ACHN (cell line): ENCODE measurements at places on chromosomes 5 and 9.

DNA sequence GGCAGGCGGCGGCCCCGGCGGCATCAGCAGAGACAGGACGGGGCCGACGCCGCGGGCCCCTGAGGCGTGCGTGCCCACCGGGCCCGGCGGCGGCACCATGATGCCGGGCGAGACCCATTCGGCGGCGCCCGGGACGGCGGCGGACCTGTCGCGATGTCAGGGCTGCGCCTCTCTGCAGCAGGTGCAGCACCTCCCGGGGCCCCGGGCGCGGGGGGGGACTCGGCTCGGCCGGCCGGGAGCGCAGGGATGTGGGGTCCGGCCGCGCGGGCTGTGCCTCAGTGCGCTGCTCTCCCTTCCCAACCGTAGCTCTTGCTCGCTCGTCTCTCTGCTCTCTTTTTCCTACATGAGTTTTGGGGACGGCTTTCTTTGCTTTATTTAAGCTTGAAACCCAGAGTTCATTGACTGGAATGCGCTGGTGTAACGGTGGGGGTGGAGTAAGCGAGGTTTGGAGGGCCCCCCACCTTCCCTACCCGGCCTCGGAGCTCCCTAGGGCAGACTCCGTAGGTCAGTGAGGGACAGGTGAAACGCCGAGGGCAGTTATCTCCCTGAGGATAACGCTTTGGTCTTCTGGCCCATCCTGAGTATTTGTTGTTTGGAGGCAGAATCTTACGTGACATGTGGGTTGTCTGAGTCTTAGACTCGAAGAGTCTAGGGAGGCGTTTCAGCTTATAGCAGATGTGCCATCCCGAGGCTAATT is 490 bp downstream of the ICE1 start:
- peak; percentile 13 for DNase-seq

DNA sequence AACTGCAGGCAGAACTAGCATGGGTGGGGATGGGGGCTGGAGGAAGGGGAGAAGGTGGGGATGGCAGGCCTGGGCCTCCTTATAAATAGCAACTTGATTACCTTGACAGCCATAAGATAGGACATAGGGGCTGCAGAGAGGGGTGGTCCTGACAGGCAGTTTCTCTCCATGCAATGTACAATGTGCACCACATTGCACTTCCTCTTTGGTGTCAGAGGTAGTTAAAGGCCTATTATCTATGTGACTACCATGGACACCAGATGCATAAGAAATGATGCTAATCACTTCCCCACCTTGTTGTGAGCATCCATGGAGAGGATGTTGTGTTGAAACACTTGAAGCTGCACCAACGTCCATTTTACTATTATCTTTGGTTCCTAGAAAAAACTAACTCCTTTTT is 20.2 kb upstream of the SUB1 start:
- DNase-seq, result no peak

DNA sequence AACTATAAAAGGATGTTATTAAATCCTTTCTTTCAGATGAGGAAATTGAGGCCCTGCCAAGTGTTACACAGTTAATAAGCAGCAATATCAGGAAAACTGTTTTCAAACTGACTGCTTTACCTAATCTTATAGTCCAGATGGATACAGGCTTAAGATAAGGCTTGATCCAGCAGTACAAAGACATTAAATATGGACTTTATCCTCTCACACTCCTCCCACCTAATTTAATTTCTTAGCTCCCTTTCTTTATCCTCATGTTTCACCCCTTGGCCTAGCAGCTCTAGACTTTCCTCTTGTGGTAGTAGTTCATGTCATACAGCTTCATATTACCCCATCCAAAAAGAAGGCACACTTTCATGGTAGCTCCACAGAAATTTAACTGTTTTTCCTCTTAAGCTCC is 164.5 kb downstream of the BAAT start:
- no peak for DNase-seq

- peak; percentile 59 for DNase-seq
Observed at GRCh38 chr5:130541617-130542221, 623.3 kb downstream of the HINT1 start.

DNA sequence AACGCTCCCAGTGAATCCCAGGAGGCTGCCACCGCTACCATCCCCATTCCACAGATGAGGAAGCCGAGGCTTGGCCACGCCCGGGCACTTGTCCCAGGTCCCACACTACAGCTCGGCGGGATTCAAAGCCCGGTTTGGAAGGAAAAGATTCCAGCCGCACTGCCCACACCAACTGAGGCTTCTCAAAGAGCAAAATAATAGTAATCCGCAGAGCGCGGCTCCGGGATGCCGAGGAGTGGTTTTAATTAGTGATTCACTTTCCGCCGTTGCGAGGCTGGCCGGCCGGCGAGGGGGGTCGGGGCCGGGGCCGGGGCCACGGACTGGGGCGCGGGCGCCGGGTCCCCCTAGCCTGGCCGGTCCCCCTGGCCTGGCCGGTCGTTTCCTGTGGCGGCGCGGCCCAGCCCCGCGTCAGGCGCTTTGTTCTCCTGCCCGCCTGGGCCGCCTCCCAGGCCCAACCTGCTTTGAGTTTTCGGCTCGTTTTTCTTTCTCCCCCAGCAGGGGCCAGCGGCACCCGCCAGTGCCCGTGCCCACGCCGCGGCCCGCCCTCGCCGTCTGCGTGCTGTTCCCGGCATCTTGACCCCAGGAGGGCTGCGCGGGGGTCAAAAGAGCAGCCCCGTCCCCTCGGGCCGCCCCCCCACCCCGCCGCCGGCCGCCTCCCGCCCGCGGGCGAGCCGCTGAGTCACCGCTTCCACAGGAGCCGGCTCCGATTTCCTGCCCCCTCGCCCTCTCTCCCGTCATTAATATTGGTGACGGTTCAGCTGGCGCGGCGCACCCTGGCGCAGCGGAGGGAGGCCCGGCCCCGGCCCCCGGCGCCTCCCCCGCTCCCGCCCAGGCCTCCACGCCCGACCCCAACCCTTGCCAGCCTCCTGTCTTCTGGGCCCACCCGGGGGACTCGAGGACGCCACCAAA is 31.2 kb downstream of the FGF18 start:
- peak; percentile 56 for DNase-seq

GRCh38 chr5:95884017-95884325 is 61.4 kb upstream of the GLRX start:
- no peak for DNase-seq

- DNase-seq, result no peak
Observed at GRCh38 chr5:65672796-65673195, 48.0 kb downstream of the SHLD3 start.
